Glutamatergic neuron (in vitro differentiated cells): ENCODE measurements at places on chromosomes 1 and 21. TPM values are rescaled to one million over a fixed set of nuclear protein-coding genes. Genes with fewer than 3 reads are reported as not detected.

The TMCC2 gene
- total RNA-seq, result 80.1 TPM

The CTSK gene
- 8.8 TPM for total RNA-seq

The CGN gene
- 2.0 TPM for total RNA-seq

The GSTM5 gene
- 0.20 TPM for total RNA-seq

The HJV gene
- not detected for total RNA-seq

The WLS gene
- total RNA-seq, result 1.5 TPM

The ZNF436 gene
- total RNA-seq, result 13.3 TPM

The CCNL2 gene
- total RNA-seq, result 394 TPM

The SH3D21 gene
- total RNA-seq, result 11.8 TPM

The CD244 gene
- not detected for total RNA-seq

The KRTAP21-3 gene
- total RNA-seq, result not detected

The FCRL2 gene
- not detected for total RNA-seq

The CRYBG2 gene
- total RNA-seq, result 2.2 TPM

The FMN2 gene
- 150 TPM for total RNA-seq

The PPIAL4G gene
- total RNA-seq, result 0.61 TPM

The WNT3A gene
- total RNA-seq, result not detected

DNA sequence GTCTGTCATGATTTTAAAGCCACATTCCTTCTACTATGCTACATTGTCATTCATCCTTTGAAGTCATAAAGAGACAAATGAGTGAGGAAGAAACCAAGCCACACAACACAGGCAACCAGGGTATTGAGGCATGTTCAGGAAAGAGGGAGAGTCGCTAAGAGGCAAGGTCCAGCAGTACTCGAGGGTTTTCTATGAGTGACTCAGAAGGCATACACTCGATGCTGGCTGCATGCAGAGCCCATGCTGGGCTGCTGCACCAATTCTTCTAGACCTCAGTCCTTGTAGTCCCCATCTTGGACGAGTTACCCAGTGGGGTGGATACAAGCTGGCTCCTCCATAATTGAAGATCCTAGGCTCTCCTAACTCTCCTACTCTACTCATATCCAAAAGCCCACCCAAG is 57.6 kb downstream of the OLFML2B start:
- DNase-seq, result no peak

GRCh38 chr1:202283379-202283844 is 58.3 kb downstream of the UBE2T start:
- DNase-seq, result no peak

DNA sequence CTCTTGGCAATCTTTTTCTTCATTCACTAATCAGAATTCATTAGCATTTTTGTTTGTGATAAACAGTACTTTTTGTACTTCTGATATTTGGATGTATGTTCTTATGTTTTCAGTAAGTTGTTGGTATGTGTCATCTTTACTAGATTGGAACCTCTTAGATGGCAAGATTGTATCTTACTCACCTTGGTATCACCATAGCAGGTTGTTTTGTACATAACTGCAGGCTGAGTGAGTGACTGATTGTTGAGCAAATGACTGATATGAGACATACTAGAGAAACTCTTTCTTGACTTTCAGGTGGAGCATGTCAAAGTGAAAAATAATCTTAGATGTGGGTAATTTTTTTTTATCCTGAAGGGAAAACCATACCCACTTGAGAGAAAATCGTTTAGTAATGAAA is 173.7 kb downstream of the CLEC20A start:
- no peak for DNase-seq

DNA sequence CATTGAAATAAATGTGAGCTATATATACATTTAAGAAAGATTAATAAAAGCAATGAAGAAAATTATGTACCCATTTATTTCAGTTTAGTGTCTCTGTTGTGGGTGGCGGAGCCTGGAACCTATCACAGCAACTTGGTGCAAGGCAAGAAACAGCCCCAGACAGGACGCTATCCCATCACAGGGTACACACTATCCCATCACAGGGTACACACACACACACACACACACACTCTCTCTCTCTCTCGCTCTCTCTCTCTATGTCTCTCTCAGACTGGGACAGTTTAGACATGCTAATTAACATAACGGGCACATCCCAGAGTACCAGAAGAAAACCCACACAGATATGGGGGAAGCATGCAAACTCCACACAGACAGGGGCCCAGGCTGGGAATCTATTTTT is 6.5 kb upstream of the IL6R start:
- no peak for DNase-seq

DNA sequence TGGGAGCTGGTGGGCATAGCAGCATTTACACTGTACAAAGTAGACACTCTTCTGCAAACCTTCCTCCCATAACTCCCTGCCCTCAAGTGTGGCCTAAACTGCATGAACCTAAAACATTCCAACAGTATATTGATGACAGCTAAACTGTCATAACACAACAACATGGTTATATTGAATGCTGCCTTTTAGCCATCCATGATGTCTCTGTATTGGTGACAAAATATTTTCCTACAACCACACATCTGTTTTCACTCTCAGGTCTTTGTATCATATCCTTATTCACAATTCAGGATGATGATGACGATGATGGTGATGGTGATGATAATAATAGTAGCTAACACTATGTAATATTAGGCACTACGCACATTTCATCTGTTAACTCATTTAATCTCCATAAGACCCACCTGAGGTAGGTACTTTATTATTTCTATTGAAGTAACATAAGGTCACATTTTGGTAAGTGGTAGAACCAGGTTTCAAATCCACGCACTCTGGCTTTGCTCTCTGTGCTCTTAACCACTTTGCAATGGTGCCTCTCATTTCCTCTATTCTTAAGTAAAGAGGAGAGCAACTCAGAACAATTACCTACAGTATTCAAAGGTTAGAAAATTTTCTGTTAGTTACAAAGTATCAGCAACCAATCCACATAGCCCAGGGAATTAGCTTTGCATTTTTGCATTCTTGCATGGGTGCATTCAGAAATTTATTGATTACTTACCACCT is 185.1 kb upstream of the LMO4 start:
- DNase-seq, result no peak

DNA sequence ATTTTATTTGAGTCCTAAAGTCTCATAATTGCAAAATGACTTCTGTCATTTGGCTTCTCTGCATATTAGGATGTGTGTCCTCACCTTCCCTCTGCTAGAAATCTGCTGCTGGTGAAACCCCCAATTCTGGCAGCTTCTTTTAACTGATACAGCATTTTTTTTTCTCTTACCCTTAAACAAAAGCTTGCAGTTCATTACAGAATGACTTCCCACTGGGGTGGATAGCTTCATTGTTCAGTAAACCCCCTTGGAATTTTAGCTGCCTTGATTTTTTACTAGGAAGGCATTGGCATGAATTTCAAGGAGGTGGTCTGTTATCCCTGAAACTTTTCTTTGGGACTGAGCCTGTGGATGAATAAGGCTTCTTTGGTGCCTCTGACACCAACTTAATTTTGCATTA is 16.8 kb downstream of the TSEN15 start:
- no peak for DNase-seq

DNA sequence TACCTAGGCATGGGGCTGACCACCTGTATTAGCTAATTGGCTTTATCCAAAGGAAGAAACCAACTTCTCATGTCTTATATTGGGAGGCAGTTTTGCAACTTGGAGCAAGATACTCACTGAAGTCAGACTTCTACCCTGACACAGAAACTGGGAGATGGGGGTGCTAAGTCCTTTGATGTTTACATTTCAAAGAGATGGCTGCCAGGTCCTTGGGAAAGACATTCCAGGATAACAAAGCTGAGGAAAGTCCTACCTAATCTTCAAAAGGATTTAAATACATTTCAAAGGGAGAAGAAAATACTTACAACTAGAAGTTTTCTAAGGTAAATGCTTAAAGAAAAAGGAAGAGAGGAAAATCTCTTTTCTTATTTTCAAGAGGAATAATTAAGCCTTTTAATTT is 62.1 kb downstream of the FH start:
- no peak for DNase-seq

DNA sequence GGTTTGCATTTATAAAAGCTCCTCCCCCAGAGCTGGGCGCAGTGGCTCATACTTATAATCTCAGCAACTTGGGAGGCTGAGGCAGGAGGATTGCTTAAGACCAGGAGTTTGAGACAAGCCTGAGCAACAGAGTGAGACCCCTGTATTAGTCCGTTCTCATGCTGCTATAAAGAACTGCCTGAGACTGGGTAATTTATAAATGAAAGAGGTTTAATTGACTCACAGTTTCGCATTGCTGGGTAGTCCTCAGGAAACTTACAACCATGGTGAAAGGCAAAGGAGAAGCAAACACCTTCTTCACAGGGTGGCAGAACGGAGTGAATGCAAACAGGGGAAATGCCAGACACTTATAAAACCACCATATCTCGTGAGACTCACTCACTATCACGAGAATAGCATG is 52.5 kb downstream of the ZNF684 start:
- DNase-seq, result no peak

DNA sequence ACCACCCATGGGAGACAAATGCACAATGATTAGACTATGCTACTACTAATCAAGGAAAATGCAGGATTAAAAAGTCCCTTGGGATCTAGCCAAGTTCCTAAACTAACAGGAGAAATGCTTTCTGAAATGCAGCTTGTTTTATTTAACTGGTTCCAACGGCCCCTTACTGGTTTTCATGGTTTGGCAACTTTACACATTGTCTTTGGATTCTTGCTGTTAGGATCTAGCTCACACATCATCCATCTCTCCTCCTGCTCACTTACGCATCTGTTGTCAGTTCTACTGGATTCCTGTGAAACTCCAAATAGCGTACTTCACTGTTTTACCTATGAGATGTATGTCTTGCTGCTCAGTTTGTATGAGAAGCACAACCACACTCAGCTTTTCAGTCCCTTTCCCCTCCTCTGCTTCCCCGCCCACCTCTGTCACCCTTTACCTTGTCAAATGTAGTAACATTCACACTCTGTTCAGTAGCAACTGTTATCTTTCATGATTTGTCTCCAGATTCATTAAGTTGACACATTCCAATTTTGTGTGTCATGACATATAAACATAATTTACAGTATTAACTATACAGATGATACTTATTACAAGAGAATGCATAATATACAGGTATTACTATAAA is 130.1 kb downstream of the SIM2 start:
- no peak for DNase-seq

GRCh38 chr1:62307895-62308492 is 11.2 kb downstream of the KANK4 start:
- no peak for DNase-seq

DNA sequence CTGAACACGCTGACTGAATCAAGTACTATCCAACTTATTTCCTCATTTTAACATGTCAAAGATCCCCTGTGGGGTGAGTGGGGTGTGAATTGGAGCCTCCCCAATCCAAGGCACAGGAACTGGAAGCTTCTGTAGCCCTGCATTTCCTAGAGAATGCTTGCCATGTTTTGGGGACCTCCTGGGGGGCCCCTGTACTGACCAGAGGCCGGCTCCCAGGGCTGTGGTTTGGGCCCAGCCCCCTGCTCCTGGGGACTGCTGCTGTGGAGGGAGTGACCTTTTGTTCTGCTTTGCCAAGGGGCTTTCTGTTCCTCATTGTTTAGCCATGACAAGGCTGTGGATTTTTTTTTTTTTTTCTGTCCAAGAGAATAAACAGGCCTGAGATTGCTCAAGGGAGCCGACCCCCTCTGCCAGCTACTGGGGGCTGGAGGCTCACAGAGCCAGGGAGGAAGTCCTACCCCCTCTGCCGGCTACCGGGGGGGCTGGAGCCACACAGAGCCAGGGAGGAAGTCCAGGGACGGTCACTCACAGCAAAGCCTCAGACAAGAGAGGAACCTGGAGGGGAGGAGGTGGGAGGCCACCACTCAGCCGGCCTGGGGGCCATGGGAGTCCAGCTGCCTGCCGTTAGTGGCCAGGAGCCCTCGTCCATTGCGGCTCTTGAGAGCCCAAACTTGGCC is 17.4 kb downstream of the TNFRSF1B start:
- no peak for DNase-seq

- no peak for DNase-seq
Observed at GRCh38 chr1:244231193-244231571, 180.1 kb downstream of the ZBTB18 start.

DNA sequence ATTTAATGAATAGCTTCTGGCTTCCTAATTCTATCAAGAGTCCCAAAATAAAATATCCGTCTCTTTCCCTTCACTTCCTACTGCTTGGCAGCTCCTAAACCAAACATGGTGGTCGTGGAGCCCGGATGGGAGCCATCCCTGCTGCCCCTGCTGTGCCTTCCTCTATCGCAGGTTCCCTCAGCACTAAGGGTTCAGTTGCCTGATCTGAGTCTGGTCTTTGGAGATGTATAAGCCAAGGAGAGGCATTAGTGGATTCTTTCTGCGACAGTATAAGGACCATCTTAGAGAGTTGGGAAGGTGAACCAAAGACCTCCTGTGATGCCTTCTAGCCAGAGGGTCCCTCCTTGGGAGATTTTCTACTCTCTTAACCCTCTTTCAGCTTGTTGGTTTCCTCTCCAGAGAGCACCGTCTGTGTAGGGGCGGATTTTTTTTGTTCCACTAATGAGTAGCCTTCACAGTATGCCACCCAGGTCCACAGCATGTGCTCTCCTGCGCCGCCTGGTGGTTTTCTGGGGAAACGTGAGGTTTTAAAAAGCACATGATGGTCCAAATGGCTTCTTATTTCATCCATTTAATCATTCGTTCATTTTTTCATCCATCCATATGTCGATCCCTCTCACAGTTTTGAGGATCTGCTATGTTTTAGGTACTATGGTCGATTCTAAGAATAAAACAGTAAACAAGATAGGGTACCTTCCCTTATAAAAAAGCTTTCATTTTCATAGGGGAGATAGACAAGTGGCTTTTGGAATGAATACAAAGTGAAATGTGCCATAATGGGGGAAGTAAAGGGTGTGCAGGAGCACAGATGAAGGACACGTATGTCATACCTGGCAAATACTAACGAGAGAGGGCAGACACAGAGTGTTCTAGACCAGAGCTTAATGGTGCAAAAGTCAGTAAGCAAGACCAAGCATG is 71.0 kb downstream of the NFASC start:
- DNase-seq, result peak; percentile 89

- DNase-seq, result no peak
Observed at GRCh38 chr1:233252441-233252840, 43.1 kb downstream of the PCNX2 start.

GRCh38 chr1:168842916-168843315 is 113.9 kb upstream of the DPT start:
- DNase-seq, result no peak

GRCh38 chr1:200245473-200245872 is 164.4 kb downstream of the ZNF281 start:
- no peak for DNase-seq

DNA sequence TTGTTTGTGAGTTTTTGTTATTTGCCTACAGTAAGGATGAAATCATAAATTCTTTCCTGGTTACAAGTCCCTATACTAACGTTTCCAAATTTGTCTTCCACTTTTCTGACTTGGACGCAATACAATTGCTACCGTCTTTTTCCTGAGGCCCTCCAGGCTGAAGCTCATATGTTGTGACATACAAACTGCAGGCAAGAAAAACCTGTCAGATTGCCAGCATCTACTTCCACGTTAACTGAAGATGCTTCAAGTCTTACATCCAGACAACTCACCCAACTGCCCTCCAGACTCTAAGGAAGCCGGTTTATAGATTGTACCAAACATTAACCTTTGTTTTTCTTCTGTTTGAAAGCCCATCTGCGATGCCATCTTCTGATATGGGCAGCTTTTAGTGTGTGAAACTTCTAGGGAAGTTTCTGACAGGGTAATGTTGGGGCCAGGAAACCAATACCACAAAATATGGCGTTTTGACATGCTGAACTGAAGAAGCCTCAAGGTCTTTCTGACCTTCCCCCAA is 21.4 kb upstream of the RNF11 start:
- no peak for DNase-seq
